Nucleus accumbens (tissue), 56 donors: ENCODE measurements at places on chromosomes 1 and 21.

GRCh38 chr1:224607188-224608148 is 8.6 kb upstream of the CNIH3 start:
- DNase-seq, result no peak

GRCh38 chr1:208055535-208055934 is 144.6 kb upstream of the CD34 start:
- no peak for DNase-seq

GRCh38 chr1:235996048-235996785 is 68.7 kb downstream of the NID1 start:
- no peak for DNase-seq

DNA sequence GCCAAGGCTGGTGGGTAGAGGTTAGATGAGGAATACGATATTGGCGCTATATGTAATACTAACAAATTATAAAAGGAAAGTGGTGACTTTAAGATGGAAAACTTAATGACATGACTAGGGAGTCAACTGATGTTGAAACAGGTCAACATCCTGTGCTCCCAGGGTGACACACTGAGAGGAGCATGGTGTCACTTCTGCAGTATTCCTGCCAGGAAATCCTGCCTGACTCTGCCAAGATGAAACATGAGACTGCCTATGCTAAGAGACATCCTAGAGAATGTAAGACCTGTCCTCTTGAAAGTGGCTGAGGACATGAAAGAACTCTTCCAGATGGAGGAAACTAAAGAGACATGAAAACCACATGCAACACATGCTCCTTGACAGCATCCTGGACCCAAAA is 65.0 kb upstream of the KCND3 start:
- DNase-seq, result no peak

DNA sequence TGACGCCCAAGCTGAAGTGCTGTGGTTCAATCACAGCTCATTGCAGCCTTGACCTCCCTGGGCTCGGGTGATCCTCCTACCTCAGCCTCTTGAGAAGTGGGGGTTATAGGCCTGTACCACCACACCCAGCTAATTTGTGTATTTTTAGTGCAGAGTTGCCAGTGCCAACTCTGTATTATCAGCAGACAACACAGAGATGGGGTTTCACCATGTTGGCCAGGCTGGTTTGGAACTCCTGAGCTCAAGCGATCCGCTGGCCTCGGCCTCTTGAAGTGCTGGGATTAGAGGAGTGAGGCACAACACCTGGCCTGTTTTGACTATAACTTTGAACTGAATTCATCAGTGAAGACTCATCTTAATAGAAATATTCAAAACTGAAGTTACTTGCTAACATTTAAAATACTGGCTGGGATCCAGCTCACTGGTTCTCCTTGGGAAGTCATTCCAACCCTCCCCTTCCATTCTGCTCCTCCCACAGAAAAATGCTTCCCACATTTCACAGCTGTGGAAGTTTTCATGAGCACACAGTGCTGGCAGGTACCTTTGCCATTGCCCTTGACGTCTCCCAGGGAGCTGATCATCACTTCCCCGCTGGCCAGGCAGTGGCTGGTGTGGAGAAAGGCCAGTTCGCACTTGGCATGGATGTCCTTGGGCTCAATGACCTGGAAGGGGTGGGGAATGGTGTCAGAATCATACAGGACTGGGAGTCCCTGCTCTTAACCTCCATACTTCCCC is 4.7 kb downstream of the SELENBP1 start:
- DNase-seq, result no peak
